NCI-H774 (cell line): ENCODE measurements at places on chromosomes 3 and 15.

- no peak for DNase-seq
Measured at GRCh38 chr15:88073391-88073691, 183.2 kb downstream of the NTRK3 start.

DNA sequence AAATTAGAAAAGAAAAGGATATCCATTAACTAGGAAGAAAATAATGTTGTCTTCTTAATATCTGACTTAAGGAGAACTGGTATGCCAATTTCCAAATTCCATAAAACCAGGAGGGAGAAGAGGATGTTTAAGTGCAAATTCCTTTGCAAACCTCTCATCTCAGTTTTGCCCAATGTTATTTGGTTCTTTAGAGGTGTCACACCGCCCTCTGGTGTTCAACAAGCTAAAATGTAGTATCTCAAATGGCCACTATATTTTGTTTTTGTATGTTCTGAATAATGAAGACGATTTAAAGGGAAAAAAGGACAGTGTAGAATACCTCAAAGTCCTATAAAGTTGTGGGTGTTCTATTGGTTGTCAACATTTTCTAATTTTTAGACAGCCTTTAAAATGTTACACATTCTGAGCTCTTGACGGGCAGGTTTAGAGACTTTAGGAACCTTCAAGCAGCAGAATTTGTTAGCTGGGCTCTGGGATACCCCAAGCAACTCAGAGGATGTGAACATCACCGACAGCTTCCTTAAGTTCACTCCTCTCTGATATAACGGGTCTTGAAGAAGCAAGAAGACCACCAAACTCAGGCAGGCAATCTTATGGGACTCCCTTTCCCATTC is 458.3 kb downstream of the MFSD1 start:
- DNase-seq: peak; percentile 56

DNA sequence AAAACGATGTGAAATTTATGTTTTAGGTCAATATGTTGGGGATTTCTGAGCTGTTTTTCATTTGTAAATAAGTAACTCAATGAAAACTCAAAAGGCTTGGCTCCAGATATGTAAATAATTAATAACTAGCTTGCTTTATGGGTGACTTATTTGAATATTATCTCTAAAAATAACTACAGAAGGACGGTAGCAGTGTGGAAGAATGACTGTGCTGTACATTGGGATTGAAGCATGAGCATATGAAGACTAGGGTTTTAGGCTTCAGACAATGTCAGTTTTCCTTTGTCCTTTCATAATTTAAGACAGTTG is 343.9 kb downstream of the GRM7 start:
- no peak for DNase-seq

DNA sequence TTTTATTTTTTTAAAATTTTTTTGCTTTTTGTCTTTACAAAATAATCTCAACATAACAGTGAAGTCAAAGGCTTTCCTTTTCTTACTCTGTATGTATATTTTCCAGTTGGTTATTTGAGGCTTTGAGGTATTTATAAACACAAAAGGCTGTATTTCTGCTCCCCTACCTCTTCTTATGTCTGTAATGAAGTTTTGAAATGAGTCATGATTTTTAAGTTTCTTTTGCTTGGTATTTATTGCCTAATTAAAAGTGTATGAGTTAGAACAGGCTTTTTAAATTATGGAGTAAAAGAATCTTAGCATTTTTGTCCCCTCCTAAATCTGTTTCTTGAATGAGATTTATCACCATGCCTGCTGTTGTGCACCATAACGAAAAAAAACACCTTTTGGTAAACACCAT is 66.0 kb downstream of the DCUN1D1 start:
- no peak for DNase-seq

- DNase-seq: no peak
Measured at GRCh38 chr15:68479870-68480269, 47.9 kb upstream of the ITGA11 start.

DNA sequence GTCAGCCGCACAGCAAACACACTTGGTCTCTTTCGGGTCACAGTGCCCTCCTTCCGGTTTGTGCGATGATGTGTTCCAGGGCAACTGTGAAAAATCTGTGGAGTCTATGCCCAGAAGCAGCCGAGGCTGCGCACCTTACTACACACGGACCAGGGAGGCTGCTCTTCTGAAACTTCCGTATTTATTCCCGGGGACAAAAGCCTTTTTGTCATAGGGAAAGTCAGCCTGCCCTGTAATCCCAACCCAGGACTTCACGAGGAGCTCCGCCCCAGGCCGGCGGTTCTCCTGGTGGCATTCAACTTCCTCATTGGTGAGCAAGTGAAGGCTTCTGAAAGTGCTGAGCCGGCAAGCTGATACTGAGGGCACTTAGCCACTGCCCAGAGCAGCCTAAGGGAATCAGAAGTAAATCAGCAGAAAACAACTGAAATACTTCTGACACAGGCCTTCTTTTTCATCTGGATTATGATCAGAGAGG is 126.5 kb downstream of the FMN1 start:
- DNase-seq: peak; percentile 40

DNA sequence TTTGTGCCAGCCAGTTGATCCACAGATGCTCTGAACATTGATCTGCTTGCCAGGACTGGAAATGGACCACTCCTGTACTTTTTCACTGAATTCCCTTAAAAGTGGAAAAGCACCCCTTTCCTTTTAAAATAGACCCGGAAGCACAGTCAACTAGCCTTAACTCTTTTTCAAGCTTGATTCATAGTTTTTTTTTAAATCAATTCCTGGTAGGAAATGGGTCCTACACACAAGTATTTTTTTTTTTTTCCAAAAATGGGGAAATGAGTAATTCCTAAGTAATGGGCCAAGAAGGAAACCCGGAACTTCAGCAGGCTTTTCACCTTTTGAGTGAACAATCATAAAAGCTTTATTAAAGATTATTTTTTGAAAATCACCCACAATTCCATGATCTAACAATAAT is 234.4 kb upstream of the ADAMTS9 start:
- DNase-seq: no peak

DNA sequence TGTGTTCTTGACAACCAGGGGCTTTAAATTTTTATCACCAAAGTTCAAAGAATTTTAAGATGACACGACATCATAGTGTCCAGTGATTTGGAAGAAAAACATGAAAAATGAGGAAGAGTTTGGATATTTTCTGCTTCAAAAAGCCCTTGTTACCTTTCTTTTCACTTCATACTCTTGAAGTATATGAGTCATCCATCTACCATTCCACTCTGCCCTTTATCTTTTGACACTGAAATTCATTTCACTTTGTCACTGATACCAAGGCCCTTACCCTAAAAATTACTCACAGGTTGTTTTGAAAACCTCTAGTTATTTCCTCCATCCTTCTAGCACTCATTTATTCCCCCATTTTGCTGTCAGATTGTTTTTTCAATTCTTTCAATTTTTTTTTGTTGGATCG is 42.7 kb downstream of the OR5H15 start:
- no peak for DNase-seq

DNA sequence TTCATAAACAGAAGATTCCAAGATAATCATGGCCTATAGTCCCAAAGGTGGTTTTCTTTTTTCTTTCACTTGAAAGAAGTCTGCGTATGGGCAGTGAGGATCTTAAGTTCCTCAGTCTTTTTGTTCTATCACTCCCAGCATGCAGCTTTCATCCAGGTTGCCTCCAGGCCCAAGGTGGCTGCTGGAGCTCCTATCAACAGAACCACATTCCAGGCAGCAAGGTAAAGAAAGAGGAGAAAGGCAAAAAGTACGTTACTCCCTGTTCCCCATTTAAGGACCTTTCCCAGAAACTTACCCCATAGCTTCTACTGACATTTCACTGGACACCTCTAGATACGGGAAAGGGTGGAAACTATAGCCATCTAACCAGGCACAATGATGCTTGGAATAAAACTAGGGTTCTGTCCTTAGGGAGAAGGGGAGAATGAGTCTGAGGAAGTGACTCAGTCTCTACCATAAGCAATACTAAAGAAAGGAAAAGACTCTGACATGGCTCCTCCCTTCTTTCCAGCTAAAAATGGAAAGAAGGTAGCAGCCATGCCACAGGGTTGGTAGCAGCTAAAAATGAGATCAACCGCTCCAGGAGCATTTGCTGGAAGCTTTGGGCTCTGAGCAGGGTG is 313.9 kb upstream of the NR2E3 start:
- DNase-seq: no peak

DNA sequence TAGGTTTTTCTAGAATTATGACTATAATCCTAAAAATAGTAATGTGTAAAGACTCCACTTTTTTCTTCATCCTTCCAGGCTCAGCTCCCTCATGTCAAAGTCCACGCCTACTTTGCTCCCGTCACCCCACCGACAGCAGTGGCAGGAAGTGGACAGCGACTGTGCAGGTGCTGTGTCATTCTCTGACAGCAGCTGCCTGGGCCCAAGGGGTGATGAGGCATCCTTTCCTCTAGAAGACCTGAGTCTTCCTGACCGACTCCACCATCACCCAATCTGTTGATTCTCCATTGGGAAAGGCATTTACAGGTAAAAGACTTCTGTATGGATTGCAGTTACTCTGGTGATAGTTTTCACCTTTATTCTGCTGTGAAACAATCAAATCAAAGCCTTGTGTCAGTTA is 54.8 kb downstream of the UBP1 start:
- DNase-seq: no peak

DNA sequence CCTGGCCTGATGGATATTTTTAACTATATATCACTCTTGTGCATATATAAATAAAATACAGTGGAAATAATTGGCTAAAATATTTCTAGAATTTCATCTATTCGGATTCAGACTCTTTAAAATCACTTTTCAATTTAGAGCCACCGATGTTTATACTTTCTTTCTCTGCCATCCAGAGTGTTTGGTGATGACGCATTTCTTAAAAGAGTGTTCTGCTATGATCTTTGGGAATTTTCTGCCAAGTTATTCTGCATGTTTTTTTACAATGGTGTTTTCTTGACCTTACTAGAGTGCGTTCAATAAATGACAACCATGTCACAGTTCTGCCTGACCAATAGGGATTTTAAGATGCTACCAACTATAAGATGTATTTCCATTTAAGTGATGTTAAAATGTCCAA is 30.2 kb downstream of the PPP2R3A start:
- no peak for DNase-seq

DNA sequence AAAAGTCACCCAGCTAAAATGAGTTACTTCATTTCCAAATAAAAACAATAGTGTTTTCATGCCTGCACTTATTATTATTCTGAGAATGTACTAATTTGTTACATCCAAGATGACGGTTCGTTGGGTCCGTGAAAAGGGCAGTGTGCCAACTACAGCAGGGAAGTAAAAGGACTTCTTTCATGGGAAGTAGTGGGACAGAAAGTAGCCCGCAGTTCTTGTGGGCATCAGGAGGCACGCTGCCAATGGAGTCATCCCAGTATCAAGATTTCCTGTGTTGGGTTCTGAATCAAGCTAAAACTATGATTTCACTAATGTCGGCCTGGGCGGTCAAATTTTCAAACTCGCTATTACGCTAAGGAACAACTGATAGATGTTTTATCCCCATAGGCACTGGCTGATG is 254.5 kb upstream of the SOX2 start:
- no peak for DNase-seq

DNA sequence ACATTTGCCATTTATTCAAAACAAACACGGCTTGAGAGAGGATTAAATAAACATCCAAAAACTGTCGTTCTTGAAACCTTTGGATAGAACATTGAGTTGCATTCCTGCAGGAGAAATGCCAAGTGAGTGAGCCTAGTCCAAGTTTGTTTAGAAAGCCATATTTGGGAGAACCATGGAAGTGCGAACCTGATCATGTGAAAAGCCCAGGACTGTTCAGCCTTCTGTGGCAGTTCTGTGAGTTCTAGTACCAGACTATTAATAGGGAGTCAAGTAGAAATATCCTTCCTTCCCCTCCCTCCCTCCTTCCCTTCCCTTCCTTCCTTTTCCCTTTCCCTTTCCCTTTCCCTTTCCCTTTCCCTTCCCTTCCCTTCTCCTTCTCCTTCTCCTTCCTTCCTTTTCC is 470.4 kb downstream of the LPP start:
- no peak for DNase-seq

GRCh38 chr15:69664572-69665571 is 212.3 kb downstream of the RPLP1 start:
- DNase-seq: peak; percentile 4

GRCh38 chr3:5343459-5343858 is 156.0 kb downstream of the EDEM1 start:
- no peak for DNase-seq

DNA sequence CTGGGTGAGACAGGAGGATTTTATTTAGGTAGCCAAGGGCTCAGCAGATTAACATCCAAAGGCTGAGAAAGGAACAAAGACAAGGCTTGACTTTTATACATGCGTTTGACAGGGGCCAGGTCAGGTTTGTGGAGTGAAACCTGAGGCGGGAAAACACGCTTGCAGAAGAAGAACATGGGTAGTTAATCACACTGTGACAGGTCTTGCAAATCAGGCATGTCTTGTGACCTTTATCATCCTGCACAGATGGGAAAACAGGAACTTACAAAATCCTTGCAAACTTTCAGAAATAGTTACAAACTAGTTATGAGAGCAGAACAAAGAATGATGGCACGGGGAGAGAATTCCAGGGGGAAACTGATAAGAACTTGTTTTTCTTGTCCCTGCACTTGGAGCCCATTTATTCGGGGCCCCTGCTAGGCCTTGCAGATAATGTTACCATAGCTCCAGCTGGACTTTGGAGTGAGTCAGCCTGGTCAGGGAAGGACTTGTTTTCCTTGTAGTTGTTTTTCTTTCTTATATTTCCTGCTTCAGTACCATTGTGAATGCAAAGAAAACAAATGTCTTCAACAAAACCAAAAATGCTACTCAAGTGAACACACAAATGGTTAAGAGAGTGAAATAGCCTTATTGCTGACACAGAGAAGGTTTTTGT is 965.9 kb upstream of the ROBO1 start:
- no peak for DNase-seq

DNA sequence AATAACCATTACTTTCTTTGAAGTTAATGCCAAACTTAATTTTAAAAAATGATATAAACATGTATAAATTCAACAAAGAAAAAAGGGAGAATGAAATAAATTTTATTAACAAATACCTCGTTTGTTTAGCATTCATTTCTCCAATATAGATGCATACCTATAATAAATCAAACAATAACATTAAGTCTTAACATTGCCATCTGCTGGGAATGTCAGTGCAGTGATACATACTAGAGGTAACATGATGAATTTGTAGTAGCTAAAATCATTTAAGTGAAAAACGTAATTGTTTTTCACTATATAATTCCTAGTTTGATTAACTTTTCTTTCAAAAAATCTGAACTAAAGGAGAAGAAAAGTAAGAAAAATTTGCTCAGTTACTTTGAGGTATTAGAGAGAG is 340.2 kb upstream of the CBLB start:
- no peak for DNase-seq

GRCh38 chr3:113275929-113276750 is 64.8 kb downstream of the BOC start:
- peak; percentile 6 for DNase-seq

DNA sequence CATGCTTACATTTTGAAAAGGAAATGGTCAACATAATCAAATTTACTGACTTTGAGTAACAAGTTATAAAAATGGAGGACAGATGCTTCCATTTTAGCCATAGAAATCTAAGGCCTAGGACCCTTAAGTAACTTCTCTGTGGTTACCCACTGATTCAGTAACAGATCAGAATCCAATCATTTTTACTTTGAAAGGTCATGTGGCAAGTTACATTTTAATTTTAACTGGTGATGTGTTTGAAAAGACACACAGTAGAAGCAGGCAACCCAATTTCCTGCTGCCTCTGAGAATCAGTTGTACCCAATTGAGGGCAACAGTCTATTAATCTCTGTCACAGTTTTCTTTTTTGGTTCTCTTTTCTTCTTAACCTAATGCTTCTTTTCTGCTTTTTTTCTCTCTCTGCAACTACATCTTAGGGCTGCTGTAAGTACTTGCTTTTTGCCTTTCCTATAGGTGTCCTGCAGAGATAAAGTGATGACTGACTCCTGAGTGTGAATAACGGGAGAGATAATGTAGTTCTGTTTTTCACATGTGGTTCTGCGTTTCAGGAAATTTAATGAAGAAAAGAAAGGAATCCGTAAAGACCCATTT is 3.3 kb downstream of the ZWILCH start:
- no peak for DNase-seq
